AG08396 (cell line): ENCODE measurements at places on chromosomes 16 and 17.
A peak's percentile ranks its signal among the peaks of the same experiment; 100 is the strongest.

- no peak for DNase-seq
These were observed 210.3 kb downstream of the SNX29 start for GRCh38 chr16:12186774-12187335.

- DNase-seq = no peak
These were observed 68.2 kb downstream of the DYNLRB2 start for GRCh38 chr16:80608946-80609345.

DNA sequence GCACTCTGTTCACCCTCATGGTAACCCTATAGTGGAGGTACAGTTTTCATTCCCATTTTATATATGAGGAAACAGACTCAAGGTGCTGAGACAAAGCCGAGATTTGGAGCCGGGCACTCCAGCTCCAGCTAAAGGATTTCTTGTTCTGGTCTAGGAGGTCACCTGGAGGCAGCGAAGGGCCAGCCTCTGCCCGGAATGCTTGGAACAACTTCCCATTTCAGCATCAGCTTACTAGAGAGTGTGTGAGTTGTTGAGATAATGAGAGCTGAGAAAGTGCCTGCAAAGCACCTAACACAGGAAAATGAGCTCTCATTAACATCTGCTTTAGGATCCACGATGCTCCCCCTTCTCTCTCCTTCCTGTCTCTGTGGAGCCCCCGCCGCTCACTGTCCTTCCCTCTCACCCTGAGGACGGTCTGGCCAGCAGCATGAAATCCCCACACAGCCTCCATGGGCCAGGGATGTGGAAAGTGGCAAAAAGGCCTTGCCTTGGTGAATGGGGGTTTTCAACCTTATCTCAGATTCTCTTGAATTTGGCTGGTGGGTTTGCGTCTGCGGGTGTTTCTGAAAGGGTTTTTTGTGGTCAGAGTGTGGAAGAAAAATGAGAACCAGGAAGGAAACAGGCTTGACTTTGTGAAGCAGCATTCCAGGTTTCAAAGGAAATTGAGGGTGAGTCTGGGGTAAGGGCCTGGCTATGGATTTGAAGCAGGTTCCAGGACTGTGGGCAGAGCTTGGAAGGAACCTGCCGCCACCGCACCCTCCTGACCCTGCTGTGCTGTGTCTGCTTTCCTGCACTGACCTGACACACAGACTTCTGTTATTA, 178.7 kb downstream of the FOXL1 start:
- DNase-seq = no peak

GRCh38 chr17:74227271-74228080, 14.1 kb downstream of the TTYH2 start:
- DNase-seq = no peak

GRCh38 chr17:16477666-16478065, 14.3 kb downstream of the LRRC75A start:
- no peak for DNase-seq

DNA sequence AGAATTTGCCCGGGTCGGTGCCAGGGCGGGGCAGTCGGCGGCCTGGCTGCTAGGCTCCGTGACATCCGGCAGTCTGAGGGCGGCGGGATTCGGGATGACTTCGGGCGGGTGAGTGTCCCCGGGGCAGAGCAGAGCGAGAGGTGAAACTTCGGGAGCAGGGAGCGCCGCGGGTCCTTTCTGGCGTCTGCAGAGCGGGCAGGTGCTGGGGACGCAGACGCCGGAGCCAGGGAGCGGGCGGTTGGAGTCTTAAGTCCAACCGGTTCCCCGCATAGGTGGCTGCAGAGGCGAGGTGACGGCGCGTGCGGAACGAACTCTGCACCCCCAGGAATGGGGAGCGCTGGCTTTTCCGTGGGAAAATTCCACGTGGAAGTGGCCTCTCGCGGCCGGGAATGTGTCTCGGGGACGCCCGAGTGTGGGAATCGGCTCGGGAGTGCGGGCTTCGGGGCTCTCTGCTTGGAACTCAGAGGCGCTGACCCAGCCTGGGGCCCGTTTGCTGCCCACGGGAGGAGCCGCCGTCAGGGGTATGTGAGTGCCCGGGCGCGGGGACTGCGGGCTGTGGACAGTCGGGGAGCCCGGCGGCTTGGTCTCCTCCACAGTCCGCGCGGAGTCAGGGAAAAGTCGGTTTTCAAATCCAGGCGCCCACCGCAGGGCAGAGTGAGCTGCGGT, at the start of gene B4GALNT2:
B4GALNT2 (plus strand) TSS at position 71 of the 666 bp plus-strand sequence; CDS start at position 95, 24 bp downstream.
- peak; percentile 57 for DNase-seq

GRCh38 chr16:81277541-81278080, 37.2 kb upstream of the GAN start:
- no peak for DNase-seq

DNA sequence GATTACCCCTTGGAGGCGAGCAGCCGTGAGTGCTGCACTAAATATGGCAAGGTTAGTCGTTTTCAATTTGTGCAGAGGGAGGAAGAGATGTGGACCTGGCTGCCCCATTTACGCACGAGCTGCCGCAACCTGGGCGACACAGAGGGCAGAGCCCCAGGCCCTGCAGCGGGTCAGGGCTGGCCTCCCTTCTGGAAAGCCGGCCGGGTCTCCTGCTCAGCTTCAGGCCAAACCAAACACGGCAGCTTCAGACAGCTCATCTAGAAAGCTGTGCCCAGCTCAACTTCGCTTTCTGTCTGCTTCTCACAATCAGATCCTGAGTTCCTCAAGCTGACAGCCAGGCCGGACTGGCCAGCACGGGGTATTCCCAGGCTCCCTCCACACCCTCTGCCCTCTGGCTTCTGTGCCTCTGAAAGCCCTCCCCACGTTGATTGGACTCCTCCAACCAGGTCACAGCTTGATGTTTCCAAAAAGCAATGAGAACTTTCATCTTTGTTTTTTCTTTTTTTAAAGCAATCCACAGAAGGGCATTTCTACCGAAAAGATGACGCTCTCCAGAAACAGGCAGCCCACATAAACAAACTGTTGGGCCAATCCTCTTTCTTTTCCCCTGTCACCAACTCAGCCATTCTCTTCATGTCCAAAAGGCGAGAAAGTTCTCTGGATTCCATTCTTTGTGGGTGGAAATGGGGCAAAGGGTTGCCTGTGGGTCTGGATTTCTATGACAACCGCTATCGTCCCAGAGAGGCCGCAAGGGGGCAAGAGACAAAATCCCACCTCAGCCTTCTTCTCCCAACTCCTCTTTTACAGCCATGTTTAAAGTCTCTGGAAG, 189.0 kb downstream of the ZFHX3 start:
- peak; percentile 69 for DNase-seq

DNA sequence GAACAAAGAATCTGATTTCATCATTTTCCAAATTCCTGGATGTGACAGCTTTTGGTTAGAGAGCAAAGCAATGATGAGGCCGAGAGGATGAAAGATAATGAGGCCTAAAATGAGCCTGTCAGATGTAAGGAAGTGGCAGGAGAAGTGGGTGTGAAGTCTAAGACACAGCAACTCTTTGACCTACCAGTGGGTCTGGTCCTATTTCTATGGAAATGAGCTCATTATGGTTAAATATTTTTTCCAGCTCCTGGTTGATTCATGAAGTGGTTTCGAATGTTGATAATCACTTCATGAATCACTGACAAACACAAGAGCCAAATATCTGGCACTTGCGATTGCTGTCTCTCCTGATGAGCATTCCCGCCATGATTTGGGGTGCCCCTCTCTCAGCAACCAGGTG, 273.3 kb upstream of the CDH5 start:
- no peak for DNase-seq

DNA sequence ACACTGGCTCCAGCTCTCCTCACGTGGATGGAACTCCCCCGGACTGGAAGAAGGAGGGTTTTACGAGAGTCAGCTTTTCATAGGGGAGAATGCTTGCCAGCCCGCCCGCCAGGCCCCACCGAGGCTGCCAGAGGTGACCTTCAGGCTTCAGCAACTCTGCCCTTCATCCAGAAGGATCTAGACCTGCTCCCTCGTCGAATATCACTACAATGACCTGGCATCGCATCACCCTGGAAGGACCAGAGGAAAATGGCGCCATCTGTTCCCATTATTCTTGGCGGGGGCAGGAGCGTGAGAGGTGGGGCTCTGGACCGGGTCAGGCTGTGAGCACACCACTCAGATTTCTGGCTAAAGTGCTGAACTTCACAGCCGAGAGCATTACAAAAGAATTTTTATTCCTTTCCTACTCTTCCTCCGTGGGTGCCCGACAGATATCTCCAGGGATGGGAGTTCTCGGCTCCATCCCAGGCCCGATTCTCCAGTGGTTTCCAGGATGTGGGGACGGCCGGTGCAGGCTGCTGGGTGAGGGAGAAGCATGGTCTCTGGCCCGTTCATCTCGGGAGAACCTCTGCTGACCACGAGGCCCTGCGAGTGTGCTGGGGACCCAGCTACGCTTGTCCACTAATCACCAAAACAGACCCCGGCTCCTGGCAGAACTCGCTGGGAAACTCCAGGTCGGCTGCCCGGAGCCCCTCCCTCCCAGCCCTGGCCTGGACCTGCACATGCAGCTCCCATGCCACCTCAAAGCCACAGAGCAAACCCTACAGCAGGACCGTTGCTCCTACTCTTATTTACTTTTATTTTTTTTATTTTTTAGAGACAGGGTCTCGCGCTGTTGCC, 36.8 kb upstream of the ZNF469 start:
- no peak for DNase-seq

- no peak for DNase-seq
These were observed 29.3 kb upstream of the SPACA3 start for GRCh38 chr17:32962320-32962711.

GRCh38 chr16:82629441-82630027, 2.8 kb downstream of the CDH13 start:
- peak; percentile 67 for DNase-seq

GRCh38 chr17:63191610-63192009, 225.6 kb downstream of the TANC2 start:
- DNase-seq = no peak

- DNase-seq = no peak
These were observed 56.0 kb upstream of the FAM20A start for GRCh38 chr17:68657166-68657565.

GRCh38 chr16:87138316-87138715, 178.9 kb downstream of the C16orf95 start:
- DNase-seq = no peak

DNA sequence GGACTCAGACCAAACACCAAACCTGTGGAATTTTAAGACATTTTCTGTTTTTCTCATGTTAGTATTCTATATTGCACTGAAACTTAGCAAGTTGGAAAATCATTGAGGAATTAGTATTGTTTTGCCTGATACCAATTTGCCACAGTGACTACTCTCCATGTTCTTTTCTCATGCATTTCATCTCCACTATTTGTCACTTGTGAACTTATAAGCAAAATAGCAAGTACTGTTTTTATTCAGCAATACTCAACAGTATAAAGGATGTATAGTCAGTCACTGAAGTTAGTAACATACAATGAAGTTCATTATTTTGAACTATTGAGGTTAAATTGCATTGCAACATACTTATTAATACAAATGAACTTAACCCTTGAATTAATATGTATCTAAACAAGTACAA, 5.8 kb upstream of the VPS35L start:
- no peak for DNase-seq

DNA sequence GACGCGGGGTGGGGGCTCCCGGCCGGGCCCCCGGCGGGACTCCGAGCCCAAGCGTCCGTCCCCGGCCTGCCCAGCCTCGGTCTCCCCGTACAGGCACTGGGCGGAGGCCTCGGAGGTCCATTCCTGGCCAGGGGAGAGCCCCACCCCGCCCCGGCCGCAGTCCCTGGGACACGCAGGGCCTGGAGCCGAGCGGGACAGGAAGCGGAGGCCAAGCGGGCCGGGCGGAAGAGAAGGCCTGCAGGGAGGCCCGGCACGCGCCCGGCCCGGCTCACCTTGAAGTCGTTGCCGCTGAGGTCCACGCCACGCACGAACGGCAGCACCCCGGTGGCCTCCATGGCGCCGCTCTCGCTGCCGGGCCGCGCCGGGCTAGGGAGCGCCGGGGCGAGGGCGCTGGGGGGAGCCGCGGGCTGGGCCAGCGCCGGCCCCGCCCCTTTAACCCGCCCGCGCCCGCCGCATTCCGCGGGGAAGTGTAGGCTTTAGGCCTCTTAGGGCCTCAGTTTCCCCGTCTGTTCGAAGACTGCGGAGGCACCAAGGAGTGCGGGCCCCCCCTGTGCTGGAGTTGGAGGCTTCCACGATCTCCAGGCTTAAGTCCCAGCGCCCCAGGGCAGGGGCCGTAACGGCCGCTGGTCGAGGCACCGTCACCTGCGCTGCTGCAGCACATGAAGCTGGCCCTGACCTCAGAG, at the start of gene FLII:
FLII (minus strand) TSS at position 383 of the 683 bp plus-strand sequence; CDS start at position 335, 48 bp downstream.
- peak; percentile 86 for DNase-seq

DNA sequence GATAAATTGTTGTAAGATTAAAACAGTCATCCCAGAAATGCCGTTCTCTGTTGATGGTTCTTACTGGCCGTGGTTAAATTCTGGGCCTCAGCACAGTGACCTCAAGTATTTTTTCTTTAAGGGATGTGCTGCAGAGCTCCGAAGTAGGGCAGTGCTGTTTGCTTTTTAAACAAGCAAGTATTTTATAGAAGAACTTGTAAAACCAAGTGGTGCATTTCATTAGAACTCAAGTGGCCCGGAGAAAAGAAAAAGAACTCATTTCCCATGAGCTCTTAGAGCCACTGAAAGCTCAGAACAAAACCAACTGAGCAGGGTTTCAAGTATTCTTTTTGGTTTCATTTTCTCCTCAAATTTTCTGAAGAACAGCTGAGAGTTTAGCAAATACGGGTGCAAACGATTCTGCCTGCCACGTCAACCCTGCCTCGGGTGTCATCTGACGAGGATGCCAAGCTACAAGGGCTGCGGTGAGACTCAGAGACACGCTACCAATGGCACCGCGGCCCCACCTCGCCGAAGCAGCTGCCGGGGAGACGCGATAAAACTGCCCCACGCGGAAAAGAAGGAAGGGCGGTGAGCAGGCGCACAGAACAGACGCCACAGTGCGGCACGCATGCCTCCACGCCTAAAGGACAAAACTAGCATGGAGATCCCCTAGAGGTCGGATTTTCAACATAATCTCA, 6.3 kb downstream of the LMF1 start:
- no peak for DNase-seq

- DNase-seq = no peak
These were observed 20.1 kb downstream of the CD7 start for GRCh38 chr17:82297280-82297713.

GRCh38 chr16:87178977-87179376, 138.2 kb downstream of the C16orf95 start:
- DNase-seq = no peak

DNA sequence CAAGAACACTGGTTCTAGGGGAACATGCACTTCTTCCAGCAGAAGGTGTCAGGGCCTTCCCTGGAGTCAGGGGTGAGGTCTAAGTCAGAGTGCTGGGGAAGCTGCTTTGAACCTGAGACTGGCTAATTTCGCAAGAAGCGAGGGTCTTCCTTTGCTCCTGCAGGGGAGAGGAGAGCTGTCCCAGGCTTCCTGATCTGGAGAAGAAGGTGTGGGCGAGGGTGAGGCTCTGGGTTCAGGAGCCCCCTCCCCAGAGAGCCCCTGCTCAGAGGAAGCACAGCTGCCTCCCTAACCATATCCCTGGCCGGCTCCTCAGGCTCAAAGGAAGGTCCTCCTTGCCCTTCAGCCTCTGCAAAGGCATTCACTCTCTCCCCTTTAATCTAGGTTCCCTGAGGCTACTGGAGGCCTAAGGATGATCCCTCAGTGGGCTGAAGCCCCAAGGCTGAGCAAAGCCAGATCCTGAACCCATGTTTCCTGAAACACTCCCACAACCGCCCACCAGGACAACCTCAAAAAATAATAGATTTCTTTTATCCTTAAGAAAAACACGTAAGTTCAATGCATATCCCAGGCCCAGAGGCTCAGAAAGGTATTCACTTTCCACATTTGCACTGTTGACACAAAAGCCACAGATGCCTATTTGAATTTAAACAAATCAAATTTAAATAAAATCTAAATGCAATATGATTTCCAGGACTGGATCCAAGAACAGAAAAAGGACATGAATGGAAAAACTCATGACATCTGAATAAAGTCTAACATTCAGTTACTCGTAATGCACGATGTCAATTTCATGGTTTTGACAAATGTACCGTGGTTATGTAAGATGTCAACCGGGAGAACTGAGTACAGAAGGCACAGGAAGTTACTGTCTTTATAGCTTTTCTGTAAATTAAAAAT, 71.5 kb upstream of the RCVRN start:
- no peak for DNase-seq
